ENCODE measurements at places on chromosomes 1 and 21.

DNA sequence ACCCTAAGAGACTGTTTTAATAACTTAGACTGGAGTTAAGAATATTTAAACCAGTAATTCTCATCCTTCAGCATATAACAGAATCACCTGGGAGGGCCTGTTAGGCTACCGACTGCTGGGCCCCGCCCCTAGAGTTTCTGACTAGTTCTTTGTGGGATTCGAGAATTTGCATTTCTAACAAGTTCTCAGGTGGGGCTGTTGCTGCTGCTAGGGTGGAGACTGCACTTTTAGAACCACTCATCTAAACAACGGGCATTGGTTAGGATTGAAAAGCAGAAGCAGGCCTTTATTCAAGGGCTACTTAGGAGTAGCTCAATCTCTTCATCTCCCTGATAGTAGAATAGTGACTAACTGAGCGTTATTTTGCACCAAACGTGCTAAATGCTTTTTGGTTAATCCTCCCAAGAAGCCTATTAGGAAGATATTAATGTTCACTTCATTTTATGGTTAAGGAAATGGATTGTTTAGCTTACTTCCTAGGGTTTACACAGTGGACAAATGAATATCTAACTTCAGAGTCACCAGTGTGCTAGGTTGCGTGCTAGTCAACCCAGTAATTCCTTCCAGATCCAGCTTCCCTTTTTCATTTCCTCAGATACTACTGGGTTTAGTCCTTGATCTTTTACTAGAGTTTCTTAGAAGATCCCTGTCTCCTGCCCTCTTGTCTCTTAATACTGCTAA is 31.1 kb upstream of the UAP1 start:
- DNase-seq = no peak

DNA sequence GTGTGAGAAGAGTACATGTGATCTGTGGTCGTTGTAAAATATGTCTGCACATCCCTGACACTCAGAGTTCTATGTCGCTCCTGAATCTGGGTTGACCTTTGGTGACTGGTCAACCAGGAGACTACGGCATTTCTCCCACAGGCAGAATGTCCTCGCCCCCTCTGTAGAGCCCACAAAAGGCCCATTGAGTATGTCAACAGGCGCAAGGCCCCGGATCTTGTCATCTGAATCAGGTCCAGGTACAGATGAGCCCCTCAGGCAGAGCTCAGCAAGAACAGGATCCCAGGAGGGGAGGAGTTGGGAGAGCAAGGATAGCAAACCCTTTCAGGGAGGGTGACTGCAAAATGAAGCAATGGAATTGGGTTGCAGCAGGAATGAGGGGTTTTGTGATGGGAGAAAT is 126.5 kb downstream of the MATN1 start:
- no peak for DNase-seq

DNA sequence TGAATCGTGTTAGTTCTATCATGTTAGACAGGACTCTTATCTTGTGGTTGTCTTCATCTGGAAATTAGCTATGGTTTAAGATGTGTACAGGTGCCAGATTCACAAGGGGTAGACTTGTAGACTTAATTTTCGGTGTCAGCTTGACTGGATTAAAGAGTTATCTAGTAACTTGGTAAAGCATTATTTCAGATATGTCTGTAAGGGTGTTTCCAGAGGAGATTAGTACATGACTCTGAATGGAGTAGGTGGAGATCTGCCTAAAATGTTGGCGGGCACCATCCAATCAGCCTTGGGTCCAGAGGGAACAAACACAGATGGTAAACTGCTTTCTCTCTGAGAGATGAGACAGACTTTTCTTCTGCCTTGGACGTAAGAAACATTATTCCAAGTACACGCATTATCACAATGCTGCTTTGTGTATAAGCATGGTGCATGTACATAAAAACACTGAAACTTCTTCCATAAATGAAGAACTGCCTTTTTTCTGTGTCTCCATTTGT is 434.6 kb downstream of the SMYD3 start:
- no peak for DNase-seq

DNA sequence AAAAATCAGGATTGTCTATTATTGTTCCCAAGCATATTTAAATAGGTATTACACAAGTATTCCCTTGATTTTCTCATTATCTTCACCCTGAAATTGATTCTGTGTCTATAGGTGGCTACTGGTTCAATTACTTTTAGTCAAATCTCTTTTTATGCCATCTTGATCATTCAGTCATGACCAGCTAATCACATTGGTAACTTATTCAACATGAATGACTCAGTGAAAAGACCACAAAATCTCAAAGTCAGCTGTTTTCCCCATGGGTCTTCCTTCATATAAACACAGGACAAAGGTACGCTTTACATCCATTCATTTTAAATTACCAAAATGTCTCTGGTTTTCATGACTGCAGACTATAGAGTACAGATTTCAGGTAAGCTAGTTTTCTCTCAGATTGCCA is 23.7 kb upstream of the NRIP1 start:
- no peak for DNase-seq

GRCh38 chr1:158053276-158053675 is 59.8 kb downstream of the KIRREL1 start:
- DNase-seq = no peak

- no peak for DNase-seq
Measured at GRCh38 chr1:56396581-56396980, 182.8 kb downstream of the PLPP3 start.

- DNase-seq = no peak
Measured at GRCh38 chr1:20665726-20666125, 4.6 kb upstream of the DDOST start.

DNA sequence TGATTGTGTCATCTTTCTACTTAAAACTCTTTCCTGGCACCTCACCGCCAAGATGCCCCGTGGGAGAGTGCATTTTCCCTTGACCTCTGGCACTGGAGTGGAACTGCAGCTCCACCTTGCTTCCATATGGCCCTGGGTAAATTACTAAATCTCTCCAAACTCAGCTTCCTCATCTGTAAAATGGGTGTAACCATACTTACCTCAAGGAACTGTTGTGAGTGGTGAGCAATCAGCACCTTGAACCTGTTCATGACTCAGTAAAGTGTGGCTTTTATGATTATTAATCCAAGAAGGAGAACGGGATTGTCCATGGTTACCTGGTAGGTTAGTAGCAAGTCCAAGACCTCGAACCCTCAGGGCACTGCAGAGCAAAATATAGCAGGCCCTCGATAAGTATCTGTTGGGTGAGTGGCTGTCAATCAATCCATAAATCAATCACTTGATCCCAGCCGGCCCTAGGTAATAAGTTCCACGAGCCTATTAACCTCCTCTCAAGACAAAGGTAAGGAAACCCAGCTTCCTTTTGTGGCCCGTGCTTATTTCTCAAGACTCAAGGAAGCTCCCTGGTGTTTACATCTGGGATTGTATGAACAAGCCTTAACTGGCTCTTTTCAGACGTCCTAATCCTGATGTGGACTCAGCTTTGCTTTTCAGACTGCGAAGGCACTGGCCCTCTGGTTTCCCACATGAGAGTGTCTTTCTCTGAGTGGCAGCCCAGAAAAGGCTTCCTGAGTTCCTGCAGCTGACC is 114.0 kb upstream of the GJB5 start:
- no peak for DNase-seq

GRCh38 chr1:150535511-150536287 is 13.5 kb upstream of the ADAMTSL4 start:
- DNase-seq = no peak

DNA sequence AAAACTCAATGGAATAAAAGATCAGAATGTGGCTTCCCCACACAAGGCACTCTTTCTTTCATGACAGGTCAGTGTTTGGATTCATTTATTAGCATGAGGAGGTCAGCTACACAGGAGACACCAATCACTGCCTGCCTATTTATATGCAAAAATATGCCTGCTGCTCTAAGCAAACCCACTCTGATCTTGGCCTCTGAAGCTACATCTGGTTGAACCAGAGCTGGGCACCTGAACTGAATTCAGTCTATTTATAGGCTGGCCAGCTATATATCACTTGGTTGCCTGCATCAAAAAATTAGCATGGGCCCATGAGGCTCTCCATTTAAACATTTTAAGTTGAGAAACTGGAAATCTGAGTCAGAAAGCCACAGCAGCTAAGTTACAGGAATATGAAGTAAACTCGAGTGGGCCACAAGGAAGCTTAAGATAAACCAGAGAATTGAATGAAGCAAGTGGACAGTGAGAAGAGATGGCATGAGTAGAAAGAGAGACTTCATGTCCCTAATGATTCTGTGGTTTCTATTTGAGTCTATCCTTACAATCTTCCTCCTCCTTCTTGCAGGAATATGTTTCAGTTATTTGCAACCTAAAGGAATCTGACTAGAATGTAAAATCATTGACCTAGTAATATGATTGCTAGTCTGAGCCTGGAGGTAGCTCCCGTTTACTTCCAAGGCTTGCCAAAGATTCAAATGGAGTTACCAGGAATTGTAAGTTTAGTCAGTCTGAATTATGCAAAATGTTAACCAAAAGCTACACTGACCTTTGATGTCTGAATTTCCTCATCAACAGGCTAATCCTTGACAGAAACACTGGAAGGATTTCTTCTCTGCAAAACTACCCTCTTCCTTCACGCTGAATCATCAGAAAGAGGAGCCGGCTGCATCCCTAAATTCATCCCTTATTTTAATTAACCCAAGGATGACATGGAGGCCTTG is 17.7 kb downstream of the DDAH1 start:
- no peak for DNase-seq

DNA sequence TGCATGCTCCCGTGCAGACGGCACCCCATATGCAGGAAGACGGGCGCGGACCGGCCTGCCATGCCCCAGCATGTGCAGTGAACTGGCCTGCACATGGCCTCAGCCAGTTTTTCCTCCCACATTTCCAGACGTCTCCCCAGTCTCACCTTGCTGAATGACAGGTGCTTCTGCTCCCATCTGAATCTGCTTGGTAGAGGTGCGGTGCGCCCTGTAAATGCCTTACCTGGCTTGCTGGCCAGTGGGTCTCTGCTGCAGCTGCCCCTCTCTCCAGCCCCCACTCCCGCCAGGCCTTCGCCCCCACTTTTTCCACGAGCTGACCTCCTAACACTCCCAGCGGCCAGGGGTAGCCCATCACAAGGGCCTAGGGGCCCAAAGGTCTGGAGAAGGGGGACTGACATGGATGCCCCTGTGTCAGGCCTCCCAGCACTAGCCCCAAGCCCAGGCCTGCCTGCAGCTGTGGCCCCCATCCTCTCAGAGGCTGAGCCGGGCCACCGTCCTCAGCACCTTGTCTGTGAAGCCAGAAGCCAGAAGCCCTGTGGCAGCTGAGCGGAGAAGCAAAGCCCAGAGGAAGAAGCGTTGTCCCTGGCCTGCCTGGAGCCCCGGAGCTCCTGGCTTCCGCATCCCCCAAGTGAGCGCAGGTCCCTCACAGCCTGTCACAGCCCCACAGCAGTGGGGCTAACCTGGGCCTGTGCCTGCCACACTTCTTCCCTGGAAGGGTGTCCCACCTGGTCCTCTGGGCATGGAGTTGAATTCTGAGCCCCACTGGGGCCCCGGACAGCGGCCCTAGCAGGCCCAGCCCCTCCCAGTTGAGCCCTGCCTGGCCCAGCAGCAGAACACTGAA is 3.7 kb upstream of the SLC19A1 start:
- no peak for DNase-seq

GRCh38 chr1:55534565-55535121 is 319.5 kb upstream of the USP24 start:
- DNase-seq = no peak

DNA sequence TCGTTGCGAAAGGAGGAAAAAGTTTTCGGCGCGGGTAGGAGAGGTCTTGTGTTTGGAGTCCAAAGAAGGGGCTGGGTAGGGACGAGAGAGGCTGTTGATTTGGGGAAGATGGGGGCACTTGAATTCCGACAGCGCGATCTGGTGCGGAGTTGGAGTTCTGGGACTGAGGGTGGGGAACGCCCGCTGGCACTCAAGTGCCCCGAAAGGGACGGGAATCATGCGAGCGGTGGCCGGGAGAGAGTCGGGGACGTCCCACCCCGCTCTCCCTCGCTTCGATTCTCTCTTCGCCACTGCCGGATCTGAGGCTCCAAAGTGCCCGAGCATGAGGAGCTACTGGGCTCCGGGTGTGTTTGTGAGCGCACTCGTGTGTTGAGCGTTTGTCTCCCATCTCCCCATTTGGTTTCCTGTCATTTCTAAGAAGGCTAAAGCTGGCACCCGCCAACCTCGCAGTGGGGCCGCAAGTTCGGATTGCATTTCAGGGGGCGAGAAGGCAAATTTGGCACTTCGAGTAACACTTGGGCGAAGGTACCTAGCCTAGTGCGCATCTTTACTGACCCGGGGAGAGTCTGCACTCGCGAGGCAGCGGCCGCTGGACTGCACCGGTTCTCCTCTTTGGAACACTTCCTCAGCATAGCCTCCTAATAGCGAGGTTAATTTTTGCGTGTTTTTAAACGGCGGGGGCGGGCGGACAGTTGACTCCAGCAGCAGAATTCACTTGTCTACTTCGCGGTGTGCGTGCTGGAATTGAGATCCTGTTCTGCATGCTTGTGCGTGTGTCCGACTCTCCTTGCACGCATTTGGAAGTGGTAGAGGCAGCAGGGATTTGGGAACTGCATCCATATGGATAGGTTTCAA is 1.2 kb downstream of the CHRM3 start:
- no peak for DNase-seq

- DNase-seq = no peak
Measured at GRCh38 chr1:5485968-5486696, 506.1 kb downstream of the NPHP4 start.

GRCh38 chr1:169318536-169319244 is 48.9 kb downstream of the NME7 start:
- DNase-seq = no peak
